ENCODE measurements at places on chromosomes 16 and 17. TPM values are rescaled to one million over a fixed set of nuclear protein-coding genes. Genes with fewer than 3 reads are reported as not detected.

TMEM204 gene
- 4.1 TPM for total RNA-seq

GLP2R gene
- not detected for total RNA-seq

GP1BA gene
- total RNA-seq = not detected

GRCh38 chr16:53775821-53776431, 72.0 kb downstream of the FTO start:
- peak; percentile 87 for DNase-seq

- DNase-seq = no peak
These were observed 750 bp downstream of the TMEM132E start for GRCh38 chr17:34579979-34580684.

DNA sequence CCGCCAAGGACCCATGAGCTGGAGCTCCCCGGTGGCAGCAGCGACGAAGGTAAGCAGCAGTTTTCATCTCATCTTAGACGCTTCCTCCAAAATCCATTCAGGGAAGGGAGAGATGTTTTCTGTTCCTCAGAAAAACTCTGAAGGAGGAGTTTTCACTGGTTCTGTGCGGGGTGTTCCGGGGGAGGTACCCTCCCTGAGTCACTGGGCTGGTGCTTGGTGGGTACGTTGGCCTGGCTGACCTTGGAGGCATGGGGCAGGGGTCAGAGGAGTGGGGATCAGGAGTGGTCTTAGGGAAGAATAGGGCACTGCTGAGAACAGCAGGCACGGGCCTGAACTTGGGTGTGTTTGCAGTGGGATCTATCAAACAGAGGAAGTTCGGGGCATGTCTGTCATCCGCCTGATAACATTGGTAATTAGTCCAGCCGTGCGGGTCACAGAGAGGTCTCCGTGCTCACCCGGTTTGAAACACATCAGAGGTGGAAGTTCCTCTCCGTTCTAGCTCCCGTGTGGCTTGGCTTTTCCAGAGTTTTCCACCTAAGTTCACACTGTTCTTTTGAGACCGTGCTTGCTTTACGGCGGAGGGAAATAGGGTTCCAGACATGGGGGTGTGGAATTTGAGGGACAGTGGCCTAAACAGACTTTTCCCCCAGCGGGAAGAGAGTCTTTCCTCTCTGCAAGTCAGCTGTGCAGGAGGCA, 59.6 kb upstream of the CIBAR2 start:
- DNase-seq = no peak

DNA sequence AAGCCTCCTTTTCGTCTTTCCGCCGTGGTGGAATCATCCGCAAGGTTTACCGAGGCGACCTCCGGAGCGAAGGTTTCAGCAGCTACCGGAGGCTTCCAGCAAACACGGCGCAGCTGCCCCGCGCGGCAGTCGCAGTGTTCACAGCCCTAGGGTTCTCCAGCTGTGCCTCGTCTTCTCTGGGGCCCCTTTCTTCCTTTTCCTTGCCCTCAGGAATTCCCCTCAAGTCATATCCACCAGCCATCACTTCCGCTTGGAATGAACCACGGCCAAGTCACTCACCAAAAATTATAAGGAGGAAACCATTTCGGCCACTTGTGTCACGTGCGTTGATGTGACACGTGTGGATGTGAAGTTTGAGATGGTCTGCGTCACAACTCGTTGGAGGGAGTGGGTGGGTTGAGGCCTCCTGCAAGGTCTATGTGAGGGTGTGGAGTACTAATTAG, 636 bp upstream of the ERN1 start:
- DNase-seq = peak; percentile 50

DNA sequence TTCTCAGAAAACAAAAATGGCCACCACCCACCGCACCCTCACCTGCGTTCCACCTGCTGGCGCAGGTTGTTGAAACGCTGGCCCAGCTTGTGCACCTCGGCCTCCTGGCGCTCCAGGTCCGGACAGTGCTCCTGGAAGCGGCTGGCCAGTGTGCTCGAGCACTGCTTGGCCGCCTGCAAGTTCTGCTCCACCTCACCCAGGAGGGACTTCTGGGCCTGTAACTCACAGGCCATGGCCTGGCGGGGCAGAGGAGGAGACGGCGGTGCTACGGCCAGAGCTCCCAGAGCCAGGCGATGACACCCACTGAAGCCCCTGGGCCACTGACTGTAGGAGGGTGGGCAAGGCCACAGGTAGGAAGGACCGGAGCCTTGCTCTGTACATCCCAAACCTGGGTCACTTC, 43.4 kb downstream of the UBN1 start:
- no peak for DNase-seq

All from foreskin keratinocyte (primary cell).